Testis (tissue), 5 donors: ENCODE measurements at places on chromosomes 7 and 10. TPM values are rescaled to one million over a fixed set of nuclear protein-coding genes. Genes with fewer than 3 reads are reported as not detected.
A peak's percentile ranks its signal among the peaks of the same experiment; 100 is the strongest.

GRCh38 chr10:28798428-28798955, 121.2 kb downstream of the BAMBI start:
- no peak overlapping the region for H3K27ac ChIP-seq
- no peaks in the 10 kb centered on the region for H3K4me1 ChIP-seq
- H3K36me3 ChIP-seq = no peaks in the 10 kb centered on the region
- no peaks in the 10 kb centered on the region for H3K27me3 ChIP-seq
- H3K4me3 ChIP-seq = no peak overlapping the region

The DRGX gene
- not detected for total RNA-seq

DNA sequence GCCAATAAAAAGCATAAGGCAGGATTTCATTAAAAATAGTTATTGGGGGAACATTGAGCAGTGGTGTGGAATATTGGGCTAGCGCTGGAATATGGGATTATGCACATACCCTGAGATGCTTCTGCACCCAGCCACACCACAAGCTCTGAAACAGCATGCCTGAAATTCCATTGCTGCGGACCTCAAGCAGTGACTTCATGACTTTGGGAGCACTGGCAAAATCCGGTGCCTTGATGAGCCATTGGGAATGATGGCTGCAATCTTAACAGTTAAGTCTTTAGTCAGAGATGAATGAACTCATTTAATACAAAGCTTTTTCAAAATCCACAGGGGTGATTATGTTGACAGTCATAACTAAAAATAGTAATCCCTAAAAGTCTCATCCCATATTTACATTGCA, 274.7 kb upstream of the MTPN start:
- H3K4me3 ChIP-seq = no peak overlapping the region
- H3K27me3 ChIP-seq = no peaks in the 10 kb centered on the region
- no peaks in the 10 kb centered on the region for H3K36me3 ChIP-seq
- no peaks in the 10 kb centered on the region for H3K4me1 ChIP-seq
- DNase-seq = no peak

DNA sequence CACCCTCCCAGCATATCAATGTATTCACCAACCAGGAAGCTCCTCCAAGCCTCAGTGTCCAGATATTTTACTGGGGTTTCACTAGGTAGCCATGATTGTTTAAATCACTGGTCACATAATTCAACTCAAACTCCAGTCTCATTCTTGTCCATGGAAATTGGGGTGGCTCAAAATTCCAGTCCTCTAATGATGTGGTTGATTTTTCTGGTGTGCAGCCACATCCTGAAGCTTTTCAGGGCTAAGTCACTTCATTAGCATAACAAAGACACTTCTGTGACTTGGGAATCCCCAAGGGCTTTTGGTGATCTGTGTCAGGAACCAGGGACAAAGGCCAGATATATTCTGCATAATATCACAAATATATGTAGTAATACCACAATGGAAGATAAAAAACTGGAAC, 786.9 kb upstream of the IGFBP3 start:
- H3K4me3 ChIP-seq = no peak overlapping the region
- H3K27ac ChIP-seq = no peak overlapping the region
- no peaks in the 10 kb centered on the region for H3K36me3 ChIP-seq
- DNase-seq = no peak
- no peaks in the 10 kb centered on the region for H3K27me3 ChIP-seq

The NOLC1 gene
- 63.8 TPM for total RNA-seq

The OR9A2 gene
- 3.5 TPM for total RNA-seq

GRCh38 chr7:79877874-79878465, 256.7 kb upstream of the GNAI1 start:
- no peaks in the 10 kb centered on the region for H3K4me1 ChIP-seq
- DNase-seq = no peak
- H3K27me3 ChIP-seq = no peaks in the 10 kb centered on the region
- no peak overlapping the region for H3K27ac ChIP-seq
- no peak overlapping the region for H3K4me3 ChIP-seq
- no peaks in the 10 kb centered on the region for H3K36me3 ChIP-seq

The TSPAN33 gene
- total RNA-seq = 35.7 TPM

DNA sequence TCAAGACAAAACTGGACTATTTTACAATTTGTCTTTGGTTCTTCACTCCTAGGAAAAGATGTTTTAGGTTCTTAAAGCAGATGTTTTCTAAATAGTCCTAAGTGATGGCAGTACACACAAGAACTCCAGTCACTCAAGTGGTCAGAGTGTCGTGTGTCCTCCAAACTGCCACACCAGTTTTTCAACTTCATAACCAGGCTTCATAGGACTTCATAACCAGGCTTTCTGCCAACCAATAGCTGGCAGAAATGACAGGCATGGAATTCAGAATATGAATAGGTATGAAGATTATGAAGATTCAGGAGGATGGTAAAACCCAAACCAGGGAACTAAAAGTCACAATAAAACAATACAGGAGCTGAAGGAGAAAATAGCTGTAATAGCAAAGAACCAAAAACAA, 721.2 kb upstream of the SEMA3D start:
- no peaks in the 10 kb centered on the region for H3K27me3 ChIP-seq
- H3K27ac ChIP-seq = no peak overlapping the region
- H3K4me1 ChIP-seq = no peaks in the 10 kb centered on the region
- H3K4me3 ChIP-seq = no peak overlapping the region
- H3K36me3 ChIP-seq = no peaks in the 10 kb centered on the region

GRCh38 chr10:8037941-8038894, 16.3 kb upstream of the GATA3 start:
- H3K27ac ChIP-seq = no peak overlapping the region
- no peak for DNase-seq
- no peak overlapping the region for H3K4me3 ChIP-seq
- peaks cover 12% of the 10 kb centered on the region for H3K4me1 ChIP-seq
- H3K36me3 ChIP-seq = no peaks in the 10 kb centered on the region
- peaks cover 12% of the 10 kb centered on the region for H3K27me3 ChIP-seq

The CASTOR2 gene
- 35.0 TPM for total RNA-seq

The MYH16 gene
- total RNA-seq = 1.5 TPM

The EBF3 gene
- 7.6 TPM for total RNA-seq

GRCh38 chr7:5351507-5352265, 68.9 kb downstream of the SLC29A4 start:
- H3K36me3 ChIP-seq = no peaks in the 10 kb centered on the region
- H3K27ac ChIP-seq = no peak overlapping the region
- no peaks in the 10 kb centered on the region for H3K27me3 ChIP-seq
- no peak for DNase-seq
- peaks cover 14% of the 10 kb centered on the region for H3K4me1 ChIP-seq

GRCh38 chr7:36283711-36284130, 105.9 kb upstream of the ANLN start:
- H3K4me3 ChIP-seq = no peak overlapping the region
- peak; percentile 39 for DNase-seq
- H3K27ac ChIP-seq = no peak overlapping the region
- no peaks in the 10 kb centered on the region for H3K27me3 ChIP-seq
- no peaks in the 10 kb centered on the region for H3K36me3 ChIP-seq

- H3K27ac ChIP-seq = no peak overlapping the region
- no peaks in the 10 kb centered on the region for H3K36me3 ChIP-seq
- H3K27me3 ChIP-seq = no peaks in the 10 kb centered on the region
- no peak for DNase-seq
Measured at GRCh38 chr10:57008189-57008588, 647.1 kb upstream of the ZWINT start.

DNA sequence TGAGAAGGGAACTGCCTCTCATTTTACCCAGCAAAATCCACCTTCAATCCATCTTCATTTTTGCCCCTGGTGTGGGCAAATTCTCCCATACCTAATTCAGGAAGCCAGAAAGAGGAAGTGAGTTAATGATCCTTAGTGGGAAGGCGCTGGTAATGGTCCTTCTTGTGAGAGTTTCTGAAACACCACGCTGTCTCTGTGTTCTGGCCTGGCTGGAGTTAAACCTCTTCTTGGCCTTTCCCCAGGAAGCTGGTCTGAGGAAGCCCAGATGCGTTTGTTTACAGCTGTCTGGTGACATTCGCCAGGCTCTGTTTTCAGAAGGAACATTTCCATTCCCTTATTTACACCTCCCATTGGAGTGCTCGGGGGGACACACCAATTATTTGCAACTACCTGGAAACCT, 24.3 kb downstream of the HTRA1 start:
- H3K27me3 ChIP-seq = no peaks in the 10 kb centered on the region
- no peak overlapping the region for H3K4me3 ChIP-seq
- no peaks in the 10 kb centered on the region for H3K36me3 ChIP-seq
- H3K27ac ChIP-seq = no peak overlapping the region
- H3K4me1 ChIP-seq = no peaks in the 10 kb centered on the region

DNA sequence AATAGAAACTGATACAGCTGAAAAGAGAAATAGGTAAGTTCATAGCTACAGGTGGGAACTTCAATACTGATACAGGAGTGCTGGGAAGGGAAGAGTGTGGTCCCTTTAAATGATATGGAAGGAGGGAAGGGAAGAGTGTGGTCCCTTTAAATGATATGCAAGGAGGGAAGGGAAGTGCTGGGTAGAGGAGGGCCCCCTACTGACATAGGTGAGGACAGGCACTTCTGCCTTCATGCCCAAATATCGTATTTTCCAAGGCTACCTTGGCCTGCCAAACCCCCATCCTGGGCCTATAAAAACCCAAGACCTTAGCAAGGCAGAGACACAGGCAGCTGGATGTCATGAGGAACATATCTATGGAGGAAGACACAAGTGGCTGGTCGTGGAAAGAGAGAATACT, 92.3 kb downstream of the MAGI2 start:
- H3K27me3 ChIP-seq = no peaks in the 10 kb centered on the region
- no peak overlapping the region for H3K27ac ChIP-seq
- H3K4me3 ChIP-seq = no peak overlapping the region

- H3K4me1 ChIP-seq = no peaks in the 10 kb centered on the region
- no peak for DNase-seq
- H3K27me3 ChIP-seq = no peaks in the 10 kb centered on the region
- H3K27ac ChIP-seq = no peak overlapping the region
Measured at GRCh38 chr7:312424-312823, 22.5 kb downstream of the FOXL3 start.

The DLD gene
- 57.3 TPM for total RNA-seq

DNA sequence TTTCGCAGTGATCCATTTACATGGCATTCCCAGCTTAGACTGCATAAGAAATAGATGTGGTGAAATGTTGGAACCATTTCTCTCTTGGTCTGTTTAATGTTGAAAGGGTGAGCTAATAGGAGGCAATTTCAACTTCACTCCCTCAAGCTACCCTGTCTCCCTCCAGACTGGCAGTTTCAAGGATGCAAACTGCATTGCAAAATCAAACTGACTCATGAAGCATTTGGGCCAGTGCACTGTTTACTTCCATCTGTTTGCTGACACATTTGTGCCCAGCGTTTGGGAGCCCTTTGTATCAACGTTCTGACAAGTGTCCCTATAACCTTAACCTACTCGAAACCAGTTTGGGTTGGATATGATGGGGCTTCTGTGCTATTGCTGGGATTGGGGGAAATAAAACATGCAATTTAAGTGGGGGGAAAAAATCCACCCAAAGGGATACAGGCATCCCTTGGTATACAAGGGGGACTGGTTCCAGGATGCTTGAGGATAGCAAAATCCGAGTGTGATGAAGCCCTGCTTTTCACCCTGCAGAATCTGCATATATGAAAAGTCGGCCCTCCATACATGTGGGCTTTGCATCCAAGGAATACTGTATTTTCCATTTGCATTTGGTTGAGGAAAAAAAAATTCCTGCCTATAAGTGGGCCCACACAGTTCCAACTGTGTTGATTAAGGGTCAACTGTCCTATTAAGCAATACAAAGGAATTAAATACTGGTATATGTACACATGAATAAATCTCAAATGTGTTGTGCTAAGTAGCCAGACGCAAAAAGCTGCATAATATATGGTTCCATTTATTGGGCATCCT, 15.6 kb downstream of the RHEB start:
- no peak for DNase-seq
- H3K27ac ChIP-seq = no peak overlapping the region
- no peak overlapping the region for H3K4me3 ChIP-seq

DNA sequence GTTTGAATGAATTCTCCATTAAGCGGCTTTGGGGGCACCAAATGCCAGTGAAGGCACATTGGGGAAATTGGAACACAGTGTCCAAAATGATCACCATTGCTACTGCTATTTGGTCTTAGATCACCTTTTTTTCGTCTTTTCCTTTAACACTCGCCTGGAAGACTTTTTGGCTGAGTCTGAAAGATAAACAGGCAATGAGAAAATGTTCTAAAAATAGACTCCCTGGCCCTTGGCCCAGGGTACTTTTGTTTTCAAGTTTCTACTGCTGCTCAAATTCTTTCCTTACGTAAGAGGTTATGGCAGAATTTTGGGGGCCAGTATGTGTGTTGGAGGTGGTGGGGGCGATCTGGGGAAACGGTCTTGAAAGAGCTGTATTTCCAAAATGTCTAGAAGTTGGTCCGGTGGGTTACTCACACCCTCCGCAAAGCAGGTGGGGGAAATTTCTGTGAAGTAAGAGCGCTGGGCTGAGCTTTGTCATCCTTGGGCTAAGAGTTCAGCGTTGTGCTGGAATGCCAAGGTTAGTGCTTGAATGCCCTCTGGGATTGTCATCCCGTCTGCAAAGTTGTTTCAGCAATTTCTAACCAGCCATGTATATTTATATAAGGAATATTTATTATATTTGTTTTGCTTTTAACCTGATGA, 1.3 kb upstream of the ITPRIP start:
- no peaks in the 10 kb centered on the region for H3K27me3 ChIP-seq
- H3K36me3 ChIP-seq = no peaks in the 10 kb centered on the region
- H3K4me1 ChIP-seq = peaks cover 33% of the 10 kb centered on the region
- peak overlapping the region; percentile 92 for H3K27ac ChIP-seq

- DNase-seq = no peak
- no peak overlapping the region for H3K4me3 ChIP-seq
Measured at GRCh38 chr10:103444478-103444877, 7.7 kb downstream of the CALHM2 start.

DNA sequence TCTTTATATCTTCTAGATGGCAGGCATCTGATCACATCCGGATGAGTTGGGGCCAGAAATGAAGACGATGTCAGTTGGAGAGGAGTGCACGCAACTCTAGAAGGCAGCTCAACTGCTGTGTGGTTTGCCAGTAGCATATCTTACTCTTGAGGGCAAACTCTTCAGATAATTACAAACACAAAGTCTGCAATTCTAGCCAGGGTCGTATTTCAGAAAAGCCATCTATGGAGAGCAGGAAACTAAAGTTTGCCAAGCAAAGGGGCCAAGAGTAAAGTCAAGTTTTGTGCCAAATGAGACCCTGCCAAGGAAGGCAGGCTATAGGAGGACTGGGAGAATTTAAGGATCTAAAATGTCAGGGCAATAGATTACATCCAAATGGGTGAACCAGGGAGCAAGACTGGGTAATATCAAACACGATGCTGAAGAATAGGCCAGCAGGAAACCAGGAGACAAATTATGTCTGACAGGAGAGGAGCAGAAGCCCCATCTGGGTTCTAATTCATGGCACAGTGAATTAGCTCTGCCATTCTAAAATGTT, 312.5 kb upstream of the SEMA3C start:
- H3K36me3 ChIP-seq = no peaks in the 10 kb centered on the region
- H3K27me3 ChIP-seq = no peaks in the 10 kb centered on the region
- H3K4me1 ChIP-seq = no peaks in the 10 kb centered on the region
- no peak overlapping the region for H3K27ac ChIP-seq

The NPC1L1 gene
- total RNA-seq = 0.37 TPM

DNA sequence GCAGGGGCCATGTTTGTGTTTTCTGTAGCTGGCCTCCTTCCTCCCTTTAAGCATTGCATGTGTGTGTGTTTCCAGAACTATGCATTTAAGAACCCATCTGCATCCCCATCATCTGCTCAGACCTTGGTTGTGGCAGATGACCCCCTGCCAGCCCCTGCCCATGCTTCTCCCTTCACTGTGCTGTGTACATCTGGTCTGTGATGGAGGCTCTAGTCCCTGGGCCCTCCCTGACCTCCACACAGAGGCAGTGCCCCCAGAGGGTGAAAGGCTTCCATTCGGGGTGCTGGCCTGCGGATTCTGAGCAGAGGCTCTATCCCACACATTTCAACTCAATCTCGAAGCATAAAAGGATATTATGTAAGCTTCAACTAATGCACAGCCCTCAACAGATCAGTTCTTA, 89.4 kb downstream of the TACC2 start:
- H3K27me3 ChIP-seq = no peaks in the 10 kb centered on the region
- H3K4me3 ChIP-seq = no peak overlapping the region
- H3K4me1 ChIP-seq = no peaks in the 10 kb centered on the region
- no peaks in the 10 kb centered on the region for H3K36me3 ChIP-seq
- H3K27ac ChIP-seq = no peak overlapping the region

The ZNF316 gene
- total RNA-seq = 46.6 TPM
